ENCODE measurements at places on chromosomes 5 and 9.

DNA sequence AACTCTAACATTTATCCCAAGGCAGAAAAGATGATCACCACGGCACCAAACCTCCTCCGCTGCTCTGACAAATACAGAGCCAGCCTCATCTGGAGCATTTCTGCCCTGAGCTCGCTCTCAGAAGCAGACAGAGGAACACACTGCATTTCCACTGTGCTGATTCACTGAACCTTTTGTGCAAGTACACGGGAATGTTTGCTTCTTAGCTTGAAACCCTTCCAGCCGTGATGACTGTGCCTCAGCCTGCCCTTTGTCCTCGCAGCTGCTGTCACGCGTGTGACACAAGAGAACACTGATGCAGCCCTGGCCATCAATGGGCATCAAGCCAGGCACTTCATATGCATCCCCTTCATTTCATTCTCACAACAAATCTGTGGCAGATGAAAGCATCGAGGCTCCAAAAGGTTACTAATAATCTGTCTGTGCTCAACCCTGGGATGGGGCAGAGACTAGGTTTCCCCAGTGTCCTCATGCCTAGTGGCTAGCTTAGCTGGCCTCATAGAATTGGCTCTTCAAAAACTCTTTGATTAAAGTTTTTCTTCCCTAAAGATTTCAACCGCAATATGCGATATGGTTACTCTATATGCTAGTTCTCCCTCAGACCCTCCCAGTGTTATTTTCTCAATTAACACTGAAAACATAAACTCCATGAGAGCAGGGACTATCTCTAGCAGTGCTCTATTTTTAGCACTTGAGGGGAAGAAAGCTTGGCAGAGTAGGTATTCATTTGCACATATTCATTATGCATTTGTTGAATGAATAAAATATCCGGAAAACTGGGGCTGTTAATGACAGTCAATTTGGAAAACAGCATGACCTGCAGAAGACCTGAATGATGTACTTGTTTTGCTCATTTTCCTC is 7.3 kb downstream of the CDC14B start:
- H3K36me3 ChIP-seq, result no peaks in the 10 kb centered on the region
- H3K4me1 ChIP-seq, result no peaks in the 10 kb centered on the region
- DNase-seq, result no peak
- H3K27ac ChIP-seq, result no peak overlapping the region
- H3K4me3 ChIP-seq, result no peak overlapping the region
- H3K27me3 ChIP-seq, result peaks cover 6% of the 10 kb centered on the region

GRCh38 chr9:28166179-28166578 is 592.9 kb upstream of the C9orf72 start:
- no peak overlapping the region for H3K4me3 ChIP-seq
- DNase-seq, result no peak
- H3K27ac ChIP-seq, result no peak overlapping the region
- no peaks in the 10 kb centered on the region for H3K36me3 ChIP-seq

GRCh38 chr5:158920736-158921135 is 179.0 kb downstream of the EBF1 start:
- H3K4me3 ChIP-seq, result no peak overlapping the region
- H3K36me3 ChIP-seq, result no peaks in the 10 kb centered on the region
- no peaks in the 10 kb centered on the region for H3K27me3 ChIP-seq
- no peaks in the 10 kb centered on the region for H3K4me1 ChIP-seq
- no peak overlapping the region for H3K27ac ChIP-seq

- no peak overlapping the region for H3K4me3 ChIP-seq
- peaks cover 6% of the 10 kb centered on the region for H3K4me1 ChIP-seq
- no peak for DNase-seq
- peaks cover 25% of the 10 kb centered on the region for H3K36me3 ChIP-seq
- no peaks in the 10 kb centered on the region for H3K27me3 ChIP-seq
Measured at GRCh38 chr9:99925541-99925940, 19.1 kb downstream of the STX17 start.

DNA sequence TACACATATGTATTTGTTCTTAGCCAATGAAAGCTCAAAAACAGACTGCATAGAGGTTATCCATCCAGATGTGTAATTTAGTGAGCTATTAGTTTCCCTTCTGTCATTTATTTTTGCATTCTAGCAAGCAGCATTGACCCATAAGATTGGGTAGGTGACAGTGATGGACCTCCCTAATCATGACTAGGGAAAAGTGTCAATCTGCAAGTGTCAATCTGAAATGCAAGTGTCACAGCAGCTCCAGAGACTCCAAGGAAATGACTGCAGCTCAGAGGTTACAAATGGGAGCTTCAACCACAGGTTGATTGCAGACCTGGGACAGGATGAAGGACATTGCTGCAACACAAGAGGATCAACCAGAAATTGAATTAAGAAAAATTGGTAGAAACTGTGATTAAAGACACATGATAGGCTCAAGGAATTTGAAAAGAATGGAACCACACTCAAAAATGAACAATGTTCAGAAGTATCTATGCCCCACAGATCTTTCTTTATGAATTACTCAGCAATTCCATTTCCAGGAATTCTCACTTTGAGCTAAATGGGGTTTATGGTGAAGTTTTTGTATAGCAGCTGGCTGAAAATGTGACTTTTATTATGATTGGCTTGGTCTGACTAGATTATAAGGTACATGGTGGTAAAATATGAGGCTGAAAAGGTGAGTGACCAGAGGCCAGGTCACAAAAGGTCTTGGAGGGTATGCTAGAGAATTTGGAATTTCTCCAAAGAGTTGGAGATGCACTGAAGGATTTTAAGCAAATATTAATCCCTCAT is 59.6 kb upstream of the HTR4 start:
- H3K4me1 ChIP-seq, result no peaks in the 10 kb centered on the region
- no peaks in the 10 kb centered on the region for H3K36me3 ChIP-seq
- no peak overlapping the region for H3K4me3 ChIP-seq
- H3K27me3 ChIP-seq, result no peaks in the 10 kb centered on the region
- no peak overlapping the region for H3K27ac ChIP-seq

- no peaks in the 10 kb centered on the region for H3K27me3 ChIP-seq
- H3K4me1 ChIP-seq, result peaks cover 28% of the 10 kb centered on the region
- no peaks in the 10 kb centered on the region for H3K36me3 ChIP-seq
- no peak overlapping the region for H3K27ac ChIP-seq
Measured at GRCh38 chr9:128002959-128003358, 22.2 kb upstream of the EEIG1 start.

All from natural killer cell (primary cell).